Right ventricle myocardium inferior (tissue), 1 donor: ENCODE measurements at places on chromosomes 2 and 18. TPM values are rescaled to one million over a fixed set of nuclear protein-coding genes. Genes with fewer than 3 reads are reported as not detected.

GRCh38 chr2:185522472-185522871 lies 216.1 kb upstream of the FSIP2 start:
- DNase-seq, result no peak

DNA sequence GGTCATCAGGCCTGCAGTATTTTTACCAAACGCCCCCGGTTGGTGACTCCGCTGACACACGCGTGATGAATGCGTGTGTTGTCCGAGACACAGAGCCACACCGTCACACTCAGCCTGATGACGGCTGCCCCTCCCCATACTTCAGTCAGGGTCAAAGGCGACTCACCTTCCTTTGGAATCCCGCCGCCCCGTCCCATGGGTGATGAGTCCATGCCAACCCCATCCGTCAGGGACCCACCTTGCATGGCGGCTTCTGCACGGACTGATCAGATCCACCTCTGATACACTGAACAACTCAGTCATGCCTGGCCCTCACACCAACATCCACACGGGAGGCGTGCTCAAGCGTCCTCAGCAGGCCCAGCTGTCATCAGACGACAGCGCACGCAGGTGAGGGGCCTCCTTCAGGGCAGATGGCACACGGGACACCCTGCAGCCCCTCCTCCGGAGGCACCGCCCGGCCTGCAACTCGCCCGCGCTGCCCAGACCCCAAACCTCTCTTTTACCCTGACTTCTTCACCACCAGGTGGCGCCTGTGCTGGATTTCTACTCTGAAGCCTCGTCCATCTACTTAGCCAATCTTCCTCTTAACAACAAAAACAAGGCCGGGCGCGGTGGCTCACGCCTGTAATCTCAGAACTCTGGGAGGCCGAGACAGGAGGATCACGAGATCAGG lies 89.2 kb downstream of the ZNF516 start:
- peak; percentile 73 for DNase-seq

DNA sequence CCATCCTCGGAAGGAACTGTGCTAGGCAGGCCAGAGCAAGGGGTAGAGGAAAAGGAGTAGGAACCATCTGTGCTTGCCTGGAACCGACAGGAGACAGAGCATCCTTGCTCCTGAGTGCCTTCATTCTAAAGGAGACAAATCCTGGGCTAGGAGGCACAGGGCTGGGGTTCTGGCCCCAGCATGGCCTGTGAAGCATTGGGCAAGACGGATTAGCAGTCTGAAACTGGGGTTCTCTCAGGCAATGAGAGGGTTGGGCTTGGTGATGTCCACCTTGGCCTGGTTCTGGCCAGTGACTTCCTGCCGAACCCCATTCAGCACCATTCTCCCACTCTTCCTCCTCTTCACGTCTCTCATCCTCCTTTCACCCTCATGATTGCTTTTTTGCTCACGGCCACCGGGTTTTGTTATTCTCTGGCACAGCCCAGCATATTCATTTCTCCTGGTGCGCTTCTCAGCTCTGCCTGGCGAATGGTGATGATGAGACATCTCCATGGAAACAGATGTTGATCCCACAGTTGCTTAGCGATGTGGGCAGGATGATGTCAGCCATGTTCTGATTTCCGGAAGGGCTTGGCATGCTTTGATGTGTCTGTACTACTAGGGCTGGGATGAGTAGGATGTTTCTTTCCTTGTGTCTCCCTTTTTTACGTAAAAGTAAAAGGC lies 127.7 kb downstream of the CAPN13 start:
- no peak for DNase-seq

CRYGD gene
- total RNA-seq, result not detected

GRCh38 chr2:218005486-218005885 lies 2.7 kb upstream of the TNS1 start:
- DNase-seq, result no peak

DNA sequence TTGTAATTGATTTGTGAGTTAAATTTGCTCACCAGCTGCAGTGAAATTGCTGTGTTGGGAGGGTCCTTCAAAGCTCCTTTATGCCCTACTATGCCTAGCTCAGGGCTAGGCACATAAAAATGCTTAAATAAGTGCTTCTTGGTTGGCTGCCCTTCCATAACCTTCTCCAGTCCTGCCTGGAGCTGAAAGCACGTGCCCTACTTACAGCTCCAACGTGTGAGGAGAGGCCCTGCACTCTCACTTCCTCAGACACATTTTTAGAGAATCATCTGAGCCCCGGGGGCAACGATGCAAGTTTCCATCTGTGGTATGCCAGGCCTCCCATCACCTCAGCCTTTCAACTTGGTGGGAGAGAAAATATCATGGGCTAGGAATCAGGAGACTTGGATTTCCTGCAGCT lies 202.7 kb downstream of the BCL11A start:
- no peak for DNase-seq

DNA sequence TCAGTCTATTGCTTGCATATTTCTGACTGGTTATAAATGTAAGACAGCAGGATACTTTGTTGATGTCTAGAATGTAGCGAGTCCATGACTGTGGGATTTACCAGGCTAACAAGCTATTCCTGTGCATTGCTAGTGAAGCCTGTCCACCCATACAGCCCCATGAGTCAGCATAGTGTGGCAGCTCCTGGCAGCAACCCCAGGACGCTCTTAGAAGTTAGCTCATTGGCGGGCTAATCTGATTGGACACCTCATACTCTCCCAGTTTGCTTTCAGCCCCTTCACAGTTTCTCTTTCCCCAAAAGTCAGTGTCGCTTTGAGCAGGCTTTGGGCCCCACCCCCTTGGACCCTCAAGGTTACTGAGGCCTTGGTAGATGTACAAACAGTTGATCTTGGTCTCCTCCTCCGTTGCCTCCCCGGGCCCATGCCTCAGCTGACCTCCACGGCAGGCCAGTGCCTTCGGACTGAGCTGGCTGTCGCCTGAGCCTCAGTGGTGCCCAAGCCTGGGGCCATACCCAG lies 48.0 kb downstream of the COA5 start:
- no peak for DNase-seq

INHBB gene
- 7.1 TPM for total RNA-seq

DNA sequence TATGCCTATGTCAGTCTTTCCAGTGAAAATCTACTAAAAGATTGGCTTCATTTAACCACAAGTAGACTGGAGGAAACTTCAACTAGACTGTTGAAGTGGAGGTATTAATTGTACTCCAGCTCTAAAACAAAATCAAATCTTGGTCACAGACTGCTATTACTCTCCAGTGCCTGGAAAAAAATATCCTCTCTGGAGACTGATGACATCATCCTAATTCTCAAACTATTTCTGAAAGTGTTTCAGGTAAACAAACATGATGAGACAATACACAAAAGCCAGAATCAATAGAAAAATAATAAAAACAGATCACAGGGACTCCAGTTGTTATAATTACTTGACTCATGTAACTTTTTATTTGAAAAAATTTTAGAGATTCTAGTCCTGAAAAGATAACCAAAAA lies 87.7 kb upstream of the MYO3B start:
- DNase-seq, result no peak

DNA sequence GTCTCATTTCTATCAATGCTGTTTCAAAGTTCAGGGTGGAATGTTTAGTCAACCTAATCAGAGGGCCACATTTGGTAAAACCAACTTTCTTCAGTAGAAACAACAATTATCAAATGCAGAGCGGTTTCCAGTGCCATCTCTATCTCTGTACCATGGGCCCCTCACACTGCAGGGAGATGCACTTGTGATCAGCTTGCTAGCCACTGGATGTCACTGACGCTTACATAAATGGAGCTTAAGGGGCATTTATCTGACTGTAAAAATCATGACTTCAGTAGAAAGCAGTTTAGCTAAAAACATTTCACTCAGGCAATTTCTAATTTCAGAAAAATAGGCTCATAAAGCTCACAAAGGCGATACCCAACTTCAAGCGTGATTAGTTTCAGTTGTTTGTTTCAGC lies 678.0 kb downstream of the ZEB2 start:
- DNase-seq, result no peak

HRH4 gene
- total RNA-seq, result 0.19 TPM

GRCh38 chr2:30026091-30027055 lies 105.0 kb upstream of the ALK start:
- peak; percentile 69 for DNase-seq

UGT1A3 gene
- not detected for total RNA-seq

DNA sequence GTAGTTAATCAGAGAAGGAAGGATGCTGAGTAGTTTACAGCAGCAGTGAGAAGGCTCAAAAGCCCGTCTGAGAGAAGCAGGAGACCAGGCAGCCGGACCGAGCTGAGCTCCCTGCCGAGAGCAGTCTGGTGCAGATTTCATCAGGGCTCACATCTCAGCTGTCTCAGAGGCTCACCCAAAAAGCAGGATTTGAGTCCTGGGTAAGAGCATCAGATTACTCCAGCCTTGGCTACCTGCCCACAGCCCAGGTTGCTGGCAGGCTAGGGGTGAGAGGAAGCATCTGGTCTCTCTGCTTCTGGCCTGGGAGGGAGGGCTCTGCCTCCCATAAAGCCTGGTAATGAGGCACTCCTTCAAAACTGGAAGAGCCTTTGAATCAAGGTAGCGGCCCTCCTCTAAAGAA lies 140.5 kb downstream of the ST6GAL2 start:
- DNase-seq, result no peak

- DNase-seq, result no peak
Measured at GRCh38 chr18:48569915-48570264, 31.1 kb downstream of the CTIF start.

TCF7L1 gene
- total RNA-seq, result 9.3 TPM

GRCh38 chr2:12036640-12036983 lies 290.2 kb downstream of the LPIN1 start:
- DNase-seq, result no peak

GRCh38 chr2:144027593-144027992 lies 492.3 kb downstream of the ZEB2 start:
- DNase-seq, result no peak

GRCh38 chr2:54409752-54410151 lies 46.4 kb upstream of the SPTBN1 start:
- no peak for DNase-seq

PPP1R1C gene
- total RNA-seq, result 24.0 TPM

ALPG gene
- total RNA-seq, result not detected

DNA sequence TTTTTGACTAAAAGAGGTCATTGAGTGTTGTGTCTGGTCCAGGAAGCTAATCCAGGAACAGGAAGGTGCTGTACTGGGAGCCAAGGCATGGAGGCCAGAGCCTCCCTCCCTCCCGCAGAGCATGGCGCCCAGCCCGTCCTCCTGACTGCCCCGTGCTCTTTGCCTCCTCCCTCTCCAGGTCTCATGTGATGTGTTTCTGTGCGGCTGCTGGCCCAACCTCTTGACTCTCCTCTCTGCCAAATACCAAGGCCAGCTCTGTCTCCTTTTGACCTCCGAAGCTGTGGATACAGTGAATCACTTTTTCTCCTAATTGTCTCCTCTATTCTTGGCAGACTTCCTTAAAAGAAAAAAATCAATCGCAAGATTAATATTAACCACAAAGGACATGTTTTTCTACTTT lies 284.1 kb downstream of the PHLPP1 start:
- DNase-seq, result no peak

DNA sequence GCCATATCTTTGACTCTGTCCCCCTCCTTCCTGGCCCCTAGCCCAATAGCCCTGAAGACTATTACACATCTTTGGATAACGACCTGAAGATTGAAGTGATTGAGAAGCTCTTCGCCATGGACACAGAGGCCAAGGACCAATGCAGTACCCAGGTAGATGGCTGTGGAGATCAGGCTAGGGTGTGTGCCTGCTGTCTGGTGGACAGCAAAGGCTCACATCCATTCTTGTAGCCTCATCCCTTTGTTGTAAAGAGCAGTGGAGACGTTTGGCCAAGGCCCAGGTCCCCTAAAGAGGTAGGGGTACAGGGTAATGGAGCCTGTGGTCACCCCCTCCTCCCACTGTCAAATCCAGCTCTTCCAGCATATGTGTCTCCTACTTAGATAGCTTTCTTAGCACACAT lies 81.4 kb downstream of the EPAS1 start:
- DNase-seq, result no peak

DNA sequence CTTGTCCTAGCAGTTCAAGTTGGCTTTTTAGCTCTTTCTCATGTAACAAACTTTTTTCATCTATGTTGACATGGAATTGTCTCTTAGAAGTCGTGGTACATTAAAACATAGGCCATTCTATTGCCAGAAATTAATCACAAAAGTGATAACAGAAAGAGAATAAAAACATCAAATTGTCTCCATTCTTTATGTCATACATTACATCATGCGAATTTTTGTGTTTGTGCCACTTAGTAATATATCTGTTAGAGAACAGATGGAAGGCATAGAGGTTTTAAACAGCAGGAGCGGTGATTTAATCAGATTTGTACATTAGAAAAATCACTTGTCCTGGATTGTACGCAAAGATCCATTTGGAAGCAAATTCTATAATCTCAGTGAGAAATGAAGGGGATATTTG lies 136.5 kb upstream of the CDH20 start:
- no peak for DNase-seq

DNA sequence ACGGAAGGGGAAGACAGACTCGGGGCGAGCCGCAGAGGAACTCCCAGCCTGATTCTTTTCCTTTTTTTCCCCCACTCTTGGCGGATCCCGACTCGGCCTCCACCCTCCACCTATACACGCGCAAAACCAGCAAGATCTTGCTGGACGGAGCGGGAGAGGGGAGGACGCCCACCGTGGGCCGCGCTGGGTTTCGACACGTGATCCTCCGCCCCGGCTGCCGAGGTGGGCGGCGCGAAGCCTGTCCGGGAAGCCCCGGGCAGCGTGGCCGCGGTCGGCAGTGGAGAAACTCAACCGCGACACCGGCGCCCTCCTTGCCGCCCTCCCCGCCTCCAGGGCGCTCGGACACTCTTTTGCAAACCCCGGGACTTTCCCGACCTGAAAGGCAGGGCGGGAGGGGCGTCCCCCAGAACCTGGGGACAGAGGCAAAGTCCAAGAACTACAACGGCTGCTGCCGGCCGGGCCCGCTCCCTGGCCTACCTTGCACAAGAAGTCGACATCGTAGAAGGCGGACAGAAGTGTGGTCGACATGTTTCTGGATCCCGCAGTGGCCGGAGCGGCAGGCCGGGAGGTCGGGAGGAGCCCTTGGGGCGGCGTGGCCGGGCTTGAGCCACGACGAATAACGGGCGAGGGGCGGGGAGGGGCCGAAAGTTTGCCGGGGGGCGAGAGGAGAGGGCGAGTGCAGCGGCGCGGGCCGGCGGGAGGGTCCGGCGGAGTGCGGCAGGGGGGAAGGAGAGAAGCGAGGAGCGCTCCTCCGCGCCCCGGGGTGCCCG lies 433 bp downstream of the ZFP36L2 start:
- peak; percentile 90 for DNase-seq

DSC3 gene
- total RNA-seq, result 0.08 TPM

GRCh38 chr2:206940546-206940945 lies 1.2 kb downstream of the CPO start:
- DNase-seq, result no peak

GATA6 gene
- total RNA-seq, result 56.3 TPM

APCDD1 gene
- total RNA-seq, result 34.5 TPM

DNA sequence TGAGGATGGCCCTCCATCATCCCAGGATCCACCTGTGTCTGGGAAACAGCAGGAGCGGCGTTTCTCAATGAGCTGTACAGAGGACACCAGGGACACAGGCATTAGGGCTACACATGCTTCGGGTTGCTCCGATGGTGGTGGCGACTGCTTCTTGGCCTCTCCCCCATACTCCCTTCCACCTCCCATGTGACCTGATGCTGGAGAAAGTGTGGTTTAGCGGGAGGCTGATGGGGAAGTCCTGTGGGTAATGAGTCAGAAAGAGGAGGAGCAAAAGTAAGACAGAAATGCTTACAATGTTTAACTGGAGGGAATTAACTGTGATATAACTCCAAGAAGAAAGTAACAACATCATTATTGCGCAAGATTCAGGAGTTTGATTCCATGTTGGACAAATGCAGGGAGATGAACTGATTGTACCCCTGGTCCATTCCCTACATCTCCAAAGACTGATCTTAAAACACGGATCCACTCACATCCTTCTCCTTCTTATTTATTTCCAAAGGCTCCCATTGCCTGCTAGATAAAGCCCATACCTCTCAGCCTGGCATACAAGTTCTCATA lies 186.6 kb downstream of the NRP2 start:
- DNase-seq, result no peak

- DNase-seq, result no peak
Measured at GRCh38 chr2:22683914-22684313, 701.1 kb upstream of the KLHL29 start.
